ENCODE measurements at places on chromosomes 5 and 9. TPM values are rescaled to one million over a fixed set of nuclear protein-coding genes. Genes with fewer than 3 reads are reported as not detected.

DNA sequence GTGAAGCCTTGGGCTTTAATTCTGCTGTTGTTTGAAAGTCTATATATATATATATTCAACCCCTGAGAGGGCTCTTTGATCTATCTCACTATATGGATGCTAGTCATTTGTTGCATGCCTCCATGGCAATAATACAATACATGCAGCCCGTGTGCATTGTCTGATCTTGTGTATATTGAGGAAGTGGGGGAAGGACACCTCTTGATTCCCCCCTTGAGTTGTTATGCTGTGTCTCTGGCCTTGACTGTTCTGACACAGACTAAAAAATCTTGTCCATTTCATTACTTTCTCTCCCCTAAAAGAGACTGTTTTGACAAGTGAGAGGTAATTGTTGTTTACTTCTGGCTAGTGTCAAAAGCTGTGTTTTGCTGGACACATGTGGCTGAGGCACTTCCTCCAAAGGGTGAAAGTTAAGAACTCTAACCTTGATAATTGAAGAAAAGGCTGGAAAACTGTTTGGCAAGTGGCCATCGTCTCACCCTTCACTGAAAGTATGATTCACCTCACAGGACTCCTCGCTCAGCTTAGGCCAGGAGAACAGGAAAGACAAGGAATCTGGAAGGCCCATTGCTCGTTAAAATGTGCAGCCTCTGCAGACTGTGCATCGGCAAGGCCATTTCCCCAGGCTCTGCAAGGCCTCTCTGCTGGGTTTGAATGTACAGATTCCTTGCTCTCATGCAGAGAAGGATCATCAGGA is 304.0 kb downstream of the PRELID2 start:
- DNase-seq: no peak

DNA sequence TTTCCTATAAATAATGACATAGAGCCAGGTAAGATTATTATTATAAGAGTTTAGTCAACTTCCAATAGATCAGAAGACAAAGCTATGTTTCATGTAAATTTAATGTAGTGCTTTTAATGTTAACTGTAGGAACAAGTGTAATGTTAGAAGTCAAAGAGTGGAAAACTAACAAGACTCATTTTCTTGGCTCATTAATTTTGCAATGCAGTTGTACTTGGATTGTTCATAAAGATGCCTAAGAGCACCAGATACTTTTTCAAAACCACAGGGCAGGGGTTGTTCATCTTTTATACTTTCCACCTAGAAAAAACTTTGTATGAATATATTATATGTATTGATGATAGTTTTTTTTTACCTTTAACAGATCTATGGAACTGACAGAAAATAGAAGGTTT is 1705.3 kb upstream of the CDH9 start:
- DNase-seq: no peak

- no peak for DNase-seq
These were observed 16.4 kb downstream of the SEMA4D start for GRCh38 chr9:89481538-89481915.

- DNase-seq: no peak
These were observed 131.6 kb downstream of the FANCC start for GRCh38 chr9:95185956-95186355.

Gene VPS13A
- 28.5 TPM for total RNA-seq

DNA sequence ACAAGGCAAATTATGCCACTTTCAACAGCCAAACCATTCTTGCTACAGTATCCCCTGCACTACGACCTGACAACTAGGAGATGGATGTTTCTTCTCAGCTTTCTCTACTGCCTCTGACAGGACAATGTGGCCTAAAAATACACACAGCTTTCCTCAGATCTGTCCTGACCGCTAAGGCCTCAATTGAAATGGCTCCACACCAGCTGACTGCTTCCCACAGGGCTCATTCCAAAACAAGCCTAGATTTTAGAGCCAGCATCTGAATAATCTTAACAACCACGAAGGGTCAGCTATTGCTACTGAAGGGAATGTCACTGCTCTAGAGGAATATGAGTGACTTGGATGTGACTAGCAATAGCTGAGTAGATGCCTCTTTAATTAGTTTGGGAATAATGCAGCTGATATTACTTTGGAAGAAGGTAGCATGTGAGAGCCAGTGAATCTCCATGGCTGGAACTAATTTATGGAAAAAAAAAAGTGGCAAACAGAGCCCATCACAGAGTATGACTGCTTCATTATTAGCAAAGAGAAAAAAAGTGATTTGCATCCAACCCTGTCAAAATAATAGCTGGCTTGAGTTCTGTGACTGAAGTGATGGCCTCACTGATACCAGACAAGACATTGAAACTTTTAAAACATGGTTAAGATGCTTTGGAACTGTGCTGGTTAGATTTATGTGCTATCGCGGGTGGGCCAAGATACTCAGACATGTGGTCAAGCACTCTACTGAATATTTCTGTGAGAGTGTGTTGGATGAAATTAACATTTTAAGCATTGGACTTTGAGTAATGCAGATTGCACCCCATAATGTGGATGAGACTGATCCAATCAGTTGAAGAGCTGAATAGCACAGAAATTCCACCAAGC is 450.2 kb downstream of the NR2F1-AS1 start:
- no peak for DNase-seq

DNA sequence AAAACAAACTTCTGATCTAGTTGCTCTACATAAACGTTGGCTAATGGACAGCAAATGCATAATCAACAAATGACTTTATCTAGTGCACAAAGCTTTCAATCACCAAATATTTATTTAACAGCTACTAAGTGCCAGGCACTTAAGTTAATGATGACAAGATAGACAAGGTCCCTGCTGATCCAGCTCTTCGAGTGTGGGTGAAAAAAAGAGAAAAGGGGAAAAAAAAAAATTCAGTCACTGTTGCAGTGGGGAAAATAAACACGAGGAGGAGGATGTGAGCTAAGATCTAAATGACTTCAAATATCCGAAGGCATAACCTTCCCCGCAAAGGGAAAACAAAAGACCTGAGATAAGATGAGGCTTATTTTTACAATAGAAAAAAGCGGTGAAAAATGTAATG is 9.6 kb downstream of the PSIP1 start:
- DNase-seq: no peak

DNA sequence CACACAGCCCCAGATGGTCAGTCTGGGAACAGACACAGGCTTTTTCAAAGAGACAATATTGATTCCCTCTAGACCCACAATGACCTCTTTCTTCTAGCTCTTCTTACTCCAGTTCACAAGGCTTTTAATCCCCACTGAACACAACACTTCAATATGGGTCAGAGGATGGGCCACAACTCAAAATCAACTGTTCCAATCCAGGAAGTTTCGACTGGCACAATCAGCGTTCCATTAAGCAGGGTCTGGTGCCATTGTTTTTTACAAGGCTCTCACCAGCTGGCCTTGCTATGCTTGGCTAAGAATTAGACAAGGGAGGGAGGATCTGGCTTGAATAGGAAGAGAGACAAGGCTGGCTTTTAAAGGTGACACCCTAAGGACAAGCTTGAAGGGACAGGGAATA is 199.4 kb upstream of the SLC24A2 start:
- DNase-seq: peak; percentile 16

DNA sequence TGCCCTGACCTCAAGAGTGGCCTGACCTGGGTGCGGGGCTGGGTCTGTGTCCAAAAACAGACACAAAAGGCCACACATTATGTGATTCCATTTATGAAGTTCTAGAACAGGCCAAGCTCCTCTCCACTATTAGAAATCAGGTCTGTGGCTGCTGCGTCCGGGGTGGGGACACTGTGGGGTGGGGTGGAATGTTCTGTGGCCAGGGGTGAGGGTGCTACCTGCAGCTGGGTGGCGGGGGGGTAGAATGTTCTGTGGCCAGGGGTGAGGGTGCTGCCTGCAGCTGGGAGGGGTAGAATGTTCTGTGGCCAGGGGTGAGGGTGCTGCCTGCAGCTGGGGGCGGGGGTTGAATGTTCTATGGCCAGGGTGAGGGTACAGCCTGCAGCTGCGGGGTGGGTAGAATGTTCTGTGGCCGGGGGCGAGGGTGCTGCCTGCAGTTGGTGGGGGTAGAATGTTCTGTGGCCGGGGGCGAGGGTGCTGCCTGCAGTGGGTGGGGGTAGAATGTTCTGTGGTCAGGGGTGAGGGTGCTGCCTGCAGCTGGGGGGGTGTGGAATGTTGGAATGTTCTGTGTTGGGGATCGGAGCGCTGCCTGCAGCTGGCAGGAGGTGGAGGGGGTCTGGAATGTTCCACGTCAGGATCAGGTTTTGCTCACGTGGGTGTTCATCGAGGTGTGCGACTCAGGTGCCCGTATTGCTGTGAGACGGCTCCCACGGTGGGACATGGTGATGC is 8.3 kb downstream of the LCN12 start:
- DNase-seq: no peak

- DNase-seq: no peak
These were observed 10.8 kb upstream of the C1QTNF3 start for GRCh38 chr5:34053571-34054399.

- no peak for DNase-seq
These were observed 387.7 kb upstream of the IRX4 start for GRCh38 chr5:2270467-2270866.

DNA sequence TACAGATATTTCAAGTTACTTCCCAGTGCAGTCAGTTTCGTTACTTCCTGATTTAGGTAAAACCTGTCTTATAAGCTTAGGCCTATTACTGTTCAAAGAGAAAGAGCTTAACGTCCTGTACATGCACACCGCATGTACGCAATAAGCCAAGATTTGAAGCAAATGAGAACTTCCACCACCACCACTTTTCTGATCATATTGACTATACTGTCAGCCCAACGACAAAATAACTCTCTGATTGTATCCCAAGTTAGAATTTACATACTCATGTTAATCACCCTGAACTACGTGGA is 5.1 kb downstream of the NFIB start:
- no peak for DNase-seq

DNA sequence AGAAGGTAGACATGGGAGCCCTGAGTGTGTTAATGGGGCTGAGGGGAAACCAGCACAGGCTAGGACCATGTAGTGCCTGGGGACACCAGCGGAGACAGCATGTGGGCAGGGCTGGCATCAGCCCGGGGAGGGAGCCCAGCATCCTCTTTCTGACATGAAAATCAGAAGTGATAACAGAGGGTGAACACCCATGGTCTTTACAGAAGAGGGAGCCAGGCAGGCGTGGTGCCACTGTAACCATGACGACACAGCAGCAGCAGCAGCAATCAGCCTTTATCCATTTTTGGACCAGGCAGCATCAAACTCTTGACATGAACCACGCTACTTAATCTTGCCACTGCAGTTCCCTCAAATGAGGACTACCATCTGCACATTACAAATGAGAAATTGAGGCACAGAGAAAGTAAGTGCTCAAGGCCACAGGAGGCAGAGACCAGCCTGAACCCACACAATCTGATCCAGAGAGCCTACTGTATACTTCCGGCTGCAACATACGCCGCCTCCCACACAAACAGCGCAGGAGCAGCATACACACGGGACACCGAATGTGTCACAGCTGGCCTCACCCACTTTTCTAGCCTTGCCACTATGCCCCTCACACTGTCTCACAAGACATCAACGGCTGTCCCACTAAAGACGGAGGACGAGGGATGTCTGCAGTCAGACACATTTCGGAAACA is 23.8 kb downstream of the CAMSAP1 start:
- no peak for DNase-seq

- DNase-seq: no peak
These were observed 32.7 kb downstream of the PSD2 start for GRCh38 chr5:139828207-139828895.

Gene PAX5
- not detected for total RNA-seq

DNA sequence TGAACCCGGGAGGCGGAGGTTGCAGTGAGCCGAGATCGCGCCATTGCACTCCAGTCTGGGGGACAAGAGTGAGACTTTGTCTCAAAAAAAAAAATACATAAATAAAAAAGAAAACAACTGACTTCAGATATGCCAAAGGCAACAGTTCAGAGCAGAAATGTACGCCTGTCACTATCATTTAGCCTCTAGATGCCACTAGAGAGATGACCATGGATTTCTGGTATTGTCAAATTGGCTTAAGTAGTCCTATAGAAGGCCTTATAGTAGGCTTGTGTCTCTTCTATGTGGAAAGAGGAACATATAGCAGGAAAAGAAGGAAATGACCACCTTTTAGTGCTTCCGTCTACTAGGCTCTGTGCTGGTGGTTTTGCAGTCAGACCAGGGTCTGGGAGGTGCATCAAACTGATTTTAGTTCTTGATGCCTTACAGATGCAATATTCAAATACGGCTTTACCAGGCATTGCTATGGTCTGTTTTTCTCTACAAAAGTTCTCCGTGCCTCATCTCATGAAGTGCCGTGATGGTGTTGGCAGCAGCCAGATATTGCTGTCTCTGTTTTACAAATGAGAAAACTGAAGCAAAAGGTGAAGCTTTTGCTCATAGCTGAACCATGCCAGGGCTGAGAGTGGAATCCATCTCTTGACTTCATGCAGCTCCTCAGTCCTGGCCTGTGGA is 17.2 kb downstream of the AGXT2 start:
- no peak for DNase-seq

DNA sequence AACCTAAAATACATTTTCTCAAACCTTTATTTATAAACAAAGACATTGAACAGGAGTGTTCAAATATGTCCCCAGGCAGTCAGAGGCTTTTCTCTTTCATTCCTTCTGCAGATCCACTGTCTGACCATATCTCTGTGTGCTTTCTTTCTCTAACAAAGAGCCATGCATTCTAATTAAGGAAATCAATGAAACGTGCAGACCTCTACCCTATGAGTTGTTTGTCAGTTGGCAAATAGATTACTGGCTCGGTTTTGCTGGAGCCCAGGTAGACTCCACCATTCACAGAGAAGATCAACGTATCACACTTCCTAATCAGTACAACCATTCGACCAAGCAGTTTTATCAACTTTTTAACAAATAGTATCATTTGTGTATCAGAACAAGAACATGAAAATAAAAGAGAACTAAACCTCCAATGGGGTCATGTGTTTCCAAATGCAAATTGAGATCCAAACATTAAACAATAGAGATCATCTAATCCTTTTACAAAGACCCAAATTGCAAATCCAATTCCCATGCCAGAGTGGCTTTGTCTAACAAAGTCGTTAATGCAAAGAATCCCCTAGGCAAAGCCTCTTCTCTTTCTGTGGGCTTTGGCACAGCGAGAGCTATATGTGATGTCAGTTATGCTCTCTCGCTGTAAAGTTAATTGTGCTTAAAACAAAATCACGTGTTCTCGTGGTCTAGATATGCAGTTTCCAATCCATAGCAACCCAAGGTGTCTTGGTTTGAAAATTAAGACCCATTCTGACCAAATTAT is 16.8 kb downstream of the KLF4 start:
- no peak for DNase-seq

Gene NIM1K
- 8.2 TPM for total RNA-seq

Gene DELE1
- 30.6 TPM for total RNA-seq

DNA sequence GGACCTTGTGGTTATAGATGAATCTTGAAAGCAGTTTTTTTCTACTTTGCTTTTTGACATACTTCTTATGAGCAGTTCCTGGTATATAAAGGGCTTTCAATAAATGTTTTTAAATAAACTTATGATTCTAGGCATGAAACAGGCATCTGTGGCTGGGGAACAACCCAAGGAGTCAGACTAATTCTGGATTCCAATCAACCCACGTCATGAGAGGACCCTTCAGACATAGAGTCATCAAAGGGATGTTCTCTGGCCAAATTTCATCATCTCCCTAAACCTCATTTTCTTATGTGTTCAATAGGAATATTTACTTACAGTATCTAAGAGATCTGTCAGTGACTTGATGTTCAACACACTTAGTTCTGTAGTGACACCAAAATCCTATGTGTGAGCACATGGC is 243.8 kb upstream of the ZNF462 start:
- no peak for DNase-seq

Gene MPDZ
- 43.6 TPM for total RNA-seq

GRCh38 chr9:120692901-120693699 is 21.2 kb downstream of the MEGF9 start:
- DNase-seq: no peak

- no peak for DNase-seq
These were observed 232.5 kb downstream of the ARHGAP26 start for GRCh38 chr5:143002459-143003327.
